Caki2 (cell line): ENCODE measurements at places on chromosomes 2 and 18. TPM values are rescaled to one million over a fixed set of nuclear protein-coding genes. Genes with fewer than 3 reads are reported as not detected.
A peak's percentile ranks its signal among the peaks of the same experiment; 100 is the strongest.

Gene KCNG3
- 0.51 and 1.9 TPM in 2 replicates for total RNA-seq

DNA sequence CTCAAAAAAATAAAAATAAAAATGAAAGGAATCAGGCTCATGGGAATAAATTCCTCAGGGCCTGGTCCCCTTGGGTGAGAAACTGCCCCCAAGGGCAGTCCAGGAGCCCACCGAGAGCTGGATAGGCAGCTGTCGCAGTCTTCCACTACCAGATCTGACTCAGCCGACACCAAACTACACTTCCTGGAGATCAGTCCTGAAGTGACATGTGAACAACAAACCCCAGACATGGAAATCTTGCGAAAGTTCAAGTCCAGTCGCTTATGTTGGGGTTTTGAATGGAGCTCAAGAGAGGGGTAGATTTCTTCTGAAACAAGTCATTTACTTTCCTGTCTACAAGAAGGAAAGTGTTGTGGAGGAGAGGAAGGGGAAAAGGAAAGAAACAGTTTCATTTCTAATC is 12.9 kb downstream of the ADCY3 start:
- no peak for DNase-seq

- DNase-seq: no peak
Observed at GRCh38 chr18:43720041-43720440, 442.8 kb upstream of the SYT4 start.

DNA sequence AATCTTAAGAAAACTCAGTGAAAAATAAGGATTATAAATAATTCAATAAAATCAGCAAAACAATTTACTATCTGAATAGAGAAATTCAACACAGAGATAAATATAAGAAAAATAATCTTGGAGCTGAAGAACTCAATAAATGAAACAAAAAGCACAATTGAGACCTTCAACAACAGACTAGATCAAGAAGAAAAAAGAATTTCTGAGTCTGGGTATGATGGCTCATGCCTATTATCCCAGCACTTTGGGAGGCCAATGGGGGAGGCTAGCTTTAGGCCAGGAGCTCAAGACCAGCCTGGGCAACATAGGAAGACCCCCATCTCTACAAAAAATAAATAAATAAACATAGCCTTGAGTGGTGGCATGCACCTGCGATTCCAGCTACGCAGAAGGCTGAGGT is 1295.7 kb upstream of the NRXN1 start:
- DNase-seq: no peak

DNA sequence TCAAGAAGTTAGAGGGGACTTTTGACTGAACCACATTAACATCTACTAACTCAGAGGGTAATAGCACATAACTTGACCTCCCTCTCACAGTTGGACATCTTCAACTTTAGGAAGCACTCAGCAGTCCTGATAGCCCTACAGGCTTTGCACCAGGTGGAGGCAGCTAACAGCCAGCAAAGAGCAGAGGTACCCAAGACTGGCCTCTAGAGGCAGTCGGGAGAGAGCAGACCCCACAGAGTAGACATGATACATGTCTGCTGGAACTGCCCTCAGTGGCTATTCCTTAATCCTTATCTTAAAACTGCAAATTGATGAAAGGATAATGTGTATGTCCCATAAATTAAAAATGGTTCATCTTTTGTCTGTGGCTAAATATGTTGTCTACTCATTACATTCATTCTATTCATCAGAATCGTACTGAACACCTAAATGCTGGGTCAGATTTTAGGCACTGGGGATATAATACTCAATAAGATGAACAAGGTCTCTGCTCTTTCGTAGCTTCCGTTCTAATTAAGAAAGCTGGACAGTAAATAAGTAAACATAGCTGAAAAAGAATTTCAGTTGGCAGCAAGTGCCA is 49.8 kb downstream of the CAB39 start:
- no peak for DNase-seq

- peak; percentile 87 for DNase-seq
Observed at GRCh38 chr2:150526827-150527226, 39.4 kb upstream of the RND3 start.

GRCh38 chr2:199851883-199852282 is 891 bp upstream of the FTCDNL1 start:
- DNase-seq: no peak

DNA sequence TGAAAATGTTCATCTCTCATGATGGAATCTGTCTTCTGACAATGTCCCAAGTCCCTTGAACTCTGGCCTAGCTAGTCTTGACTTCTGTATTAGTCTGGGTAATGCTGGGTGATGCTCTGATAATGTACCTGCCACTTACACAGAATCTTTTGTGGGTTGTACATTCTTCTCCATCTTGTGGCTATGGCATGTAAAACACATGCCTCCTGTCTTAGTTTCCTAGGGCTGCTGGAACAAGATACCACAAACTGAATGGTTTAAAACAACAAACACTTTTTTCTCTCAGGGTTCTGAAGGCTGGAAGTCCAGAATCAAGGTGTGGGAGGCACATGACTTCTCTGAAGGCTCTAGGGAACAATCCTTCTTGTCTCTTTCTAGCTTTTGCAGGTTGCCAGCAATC is 57.1 kb downstream of the RAPGEF4 start:
- no peak for DNase-seq

GRCh38 chr2:230956827-230957755 is 32.0 kb upstream of the GPR55 start:
- DNase-seq: peak; percentile 50
